Sciatic nerve (tissue), 2 donors: ENCODE measurements at places on chromosomes 2 and 18. TPM values are rescaled to one million over a fixed set of nuclear protein-coding genes. Genes with fewer than 3 reads are reported as not detected.

Gene CHRNG
- total RNA-seq: not detected

Gene SIGLEC15
- 0.31 TPM for total RNA-seq

Gene MC5R
- not detected for total RNA-seq

Gene TLX2
- not detected for total RNA-seq

Gene IMPA2
- total RNA-seq: 15.8 TPM

Gene TNS1
- total RNA-seq: 703 TPM

- DNase-seq: no peak
These were observed 106.6 kb downstream of the SLC5A7 start for GRCh38 chr2:108092886-108093285.

- DNase-seq: no peak
These were observed 64.4 kb downstream of the NCK2 start for GRCh38 chr2:105809097-105809473.

- DNase-seq: no peak
These were observed 30.3 kb downstream of the TWIST2 start for GRCh38 chr2:238878051-238878735.

DNA sequence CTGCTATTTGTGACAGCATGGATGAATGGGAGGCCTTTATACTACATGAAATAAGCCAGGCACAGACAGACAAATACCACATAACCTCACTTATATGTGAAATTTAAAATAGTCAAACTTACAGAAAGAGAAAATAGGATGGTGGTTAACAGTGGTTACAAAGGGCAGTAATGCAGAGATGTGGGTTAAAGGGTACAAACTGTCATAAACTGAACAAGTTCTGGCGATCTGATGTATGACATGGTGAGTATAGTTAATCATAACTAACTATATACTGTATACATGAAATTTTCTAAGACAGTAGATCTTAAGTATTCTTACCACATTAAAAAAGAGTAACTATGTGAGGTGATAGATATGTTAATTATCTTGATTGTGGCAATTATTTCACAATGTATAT lies 558.1 kb upstream of the ZNF804A start:
- DNase-seq: no peak

DNA sequence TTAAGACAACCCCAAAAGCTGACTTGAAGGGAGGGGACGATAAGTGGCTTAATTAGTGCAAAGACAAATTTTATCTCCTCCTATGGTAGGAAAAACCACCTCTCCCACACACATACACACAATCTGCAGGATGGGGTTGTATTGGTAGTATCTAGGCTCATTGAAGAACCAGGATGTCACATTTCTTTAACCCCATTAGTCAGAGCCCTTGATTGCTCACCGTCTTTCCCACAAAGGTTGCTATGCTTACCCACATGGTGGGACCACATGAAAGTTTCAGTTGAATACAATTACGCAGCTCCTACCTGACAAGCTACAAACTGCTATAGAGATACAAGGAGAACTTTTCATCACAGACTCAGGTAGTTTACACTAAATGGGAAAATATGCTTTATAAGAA lies 765.0 kb upstream of the CELF4 start:
- DNase-seq: no peak

DNA sequence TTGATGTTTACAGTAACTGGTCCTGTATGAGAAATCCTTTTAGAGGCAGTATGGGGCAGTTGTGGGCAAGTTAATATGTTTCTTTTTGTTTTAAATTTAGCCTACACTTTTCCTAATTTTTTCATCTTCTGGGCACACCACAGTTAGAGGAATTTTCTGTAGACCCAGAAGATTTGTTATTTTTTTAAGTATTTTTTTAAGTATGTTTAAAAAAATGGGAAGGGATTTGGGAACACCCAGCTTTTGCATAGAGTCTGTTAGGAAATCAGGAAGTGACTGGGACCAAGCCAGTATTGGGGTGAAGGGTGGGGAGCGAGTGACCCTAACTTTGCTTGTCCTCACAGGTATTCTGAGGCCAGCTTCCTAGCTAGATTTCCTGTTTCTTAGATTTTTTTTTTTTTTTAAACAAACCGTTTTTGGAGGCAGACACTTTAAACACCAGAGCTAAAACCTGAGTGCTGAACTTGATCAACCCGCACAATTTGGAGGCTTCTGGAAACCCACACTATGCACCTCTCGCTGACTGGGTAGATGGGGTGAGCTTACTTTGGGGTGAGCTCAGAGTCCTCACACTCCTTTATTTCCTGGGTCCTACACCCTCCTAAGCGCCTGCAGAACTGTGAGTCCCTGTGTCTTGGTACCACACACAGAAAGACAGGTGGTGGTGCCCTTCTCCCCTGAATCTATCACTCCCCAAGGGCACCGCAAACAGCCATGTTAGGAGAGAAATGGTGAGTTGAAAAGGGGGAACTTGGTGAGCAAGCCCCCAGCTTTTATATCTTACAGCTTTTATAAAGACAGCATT lies 5.2 kb downstream of the GATA6 start:
- no peak for DNase-seq

- DNase-seq: no peak
These were observed 736 bp downstream of the ZSCAN30 start for GRCh38 chr18:35289293-35289692.

GRCh38 chr2:191245046-191245868 lies at the start of gene MYO1B:
Gene MYO1B (plus strand): TSS chr2:191245404. CDS start chr2:191276896, 31,492 bp downstream.
- peak; percentile 77 for DNase-seq

- no peak for DNase-seq
These were observed 233.0 kb downstream of the NEDD4L start for GRCh38 chr18:58276789-58277739.
